Fibroblast of upper back skin (primary cell): ENCODE measurements at places on chromosomes 5 and 9.

DNA sequence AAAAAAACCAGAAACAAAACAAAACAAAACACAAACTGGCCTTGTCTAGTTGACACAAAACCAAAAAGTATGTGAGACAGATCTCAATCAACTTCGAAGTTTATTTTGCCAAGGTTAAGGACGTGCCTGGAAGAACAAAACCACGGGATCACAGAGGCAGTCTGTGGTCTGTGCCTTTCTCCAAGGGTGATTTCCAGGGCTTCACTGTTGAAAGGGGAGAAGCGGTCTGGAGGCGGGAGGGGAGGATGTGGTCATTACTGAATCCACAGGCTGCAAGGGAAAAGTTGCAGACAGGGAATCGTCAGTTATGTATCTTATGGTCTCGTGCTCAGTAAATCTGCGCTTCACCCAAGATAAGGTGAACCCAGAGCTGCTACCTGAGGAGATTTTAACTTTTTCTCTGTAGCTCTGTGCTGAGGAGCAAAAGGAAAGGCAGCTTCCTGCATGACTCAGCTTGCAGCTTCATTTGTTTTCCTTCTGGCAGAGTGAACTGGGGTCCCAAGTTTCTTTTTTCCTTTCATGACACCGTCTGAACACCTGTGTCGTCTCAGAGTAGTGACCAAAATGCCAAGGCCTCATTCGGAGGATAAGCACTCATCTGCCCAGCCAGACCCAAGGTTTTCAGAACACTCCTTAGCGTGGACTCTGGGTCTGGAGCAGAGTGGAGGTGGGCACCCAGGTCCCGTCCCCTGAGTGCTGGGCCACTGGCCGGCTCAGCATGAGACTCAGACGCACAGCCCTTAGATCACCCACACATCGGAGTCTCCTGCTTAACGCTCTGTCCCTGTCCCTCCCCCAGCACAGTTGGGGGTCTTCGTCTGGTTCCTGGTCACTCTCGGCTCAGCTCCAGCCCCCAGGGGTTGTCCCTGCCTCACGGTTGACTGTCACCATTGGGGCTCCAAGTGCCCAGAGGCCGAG is 25.9 kb downstream of the ROPN1L start:
- DNase-seq = peak; percentile 56

- DNase-seq = no peak
Measured at GRCh38 chr9:14441976-14442651, 128.2 kb upstream of the NFIB start.

DNA sequence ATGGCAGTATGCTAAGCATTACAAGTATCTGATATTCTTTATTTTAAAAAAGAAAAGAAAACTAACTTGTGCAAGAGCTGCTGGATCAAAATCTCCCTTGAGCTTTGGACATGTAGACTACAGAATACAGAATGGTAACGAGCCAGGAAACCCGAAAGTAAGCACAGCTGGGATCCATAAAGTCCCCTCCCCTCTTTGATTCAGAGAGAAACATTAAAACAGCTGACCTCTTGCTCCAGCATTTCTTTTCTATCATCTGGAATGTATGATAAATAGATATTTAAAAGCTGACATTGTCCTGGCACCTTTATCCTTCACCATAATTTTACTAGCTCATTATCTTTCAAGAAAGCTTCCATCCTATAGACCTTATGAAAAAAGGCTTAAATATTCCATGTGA is 28.2 kb upstream of the LPAR1 start:
- DNase-seq = peak; percentile 78

- peak; percentile 89 for DNase-seq
Measured at GRCh38 chr9:70420441-70421271, 6.2 kb upstream of the KLF9 start.

DNA sequence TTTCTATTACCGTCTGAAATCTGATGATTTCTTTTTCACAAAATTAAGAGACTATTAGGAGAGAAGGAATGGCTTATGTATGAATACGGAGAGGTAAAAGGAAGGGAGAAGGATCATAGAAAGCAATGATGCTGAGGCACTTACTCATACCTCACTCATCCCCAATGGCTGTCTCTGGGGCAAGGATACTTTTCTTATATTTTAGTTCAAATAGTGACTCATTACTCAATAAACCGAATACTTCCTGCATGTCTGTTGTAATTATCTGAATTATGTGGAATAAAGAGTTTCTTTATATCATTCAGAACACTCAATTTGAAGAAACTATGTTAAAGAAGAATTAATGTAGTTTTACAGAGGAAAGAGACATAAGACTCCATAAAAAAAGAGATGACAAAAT is 284.5 kb upstream of the NUDT12 start:
- DNase-seq = peak; percentile 72

- DNase-seq = peak; percentile 99
Measured at GRCh38 chr5:150517272-150518152, 9.6 kb downstream of the NDST1 start.

DNA sequence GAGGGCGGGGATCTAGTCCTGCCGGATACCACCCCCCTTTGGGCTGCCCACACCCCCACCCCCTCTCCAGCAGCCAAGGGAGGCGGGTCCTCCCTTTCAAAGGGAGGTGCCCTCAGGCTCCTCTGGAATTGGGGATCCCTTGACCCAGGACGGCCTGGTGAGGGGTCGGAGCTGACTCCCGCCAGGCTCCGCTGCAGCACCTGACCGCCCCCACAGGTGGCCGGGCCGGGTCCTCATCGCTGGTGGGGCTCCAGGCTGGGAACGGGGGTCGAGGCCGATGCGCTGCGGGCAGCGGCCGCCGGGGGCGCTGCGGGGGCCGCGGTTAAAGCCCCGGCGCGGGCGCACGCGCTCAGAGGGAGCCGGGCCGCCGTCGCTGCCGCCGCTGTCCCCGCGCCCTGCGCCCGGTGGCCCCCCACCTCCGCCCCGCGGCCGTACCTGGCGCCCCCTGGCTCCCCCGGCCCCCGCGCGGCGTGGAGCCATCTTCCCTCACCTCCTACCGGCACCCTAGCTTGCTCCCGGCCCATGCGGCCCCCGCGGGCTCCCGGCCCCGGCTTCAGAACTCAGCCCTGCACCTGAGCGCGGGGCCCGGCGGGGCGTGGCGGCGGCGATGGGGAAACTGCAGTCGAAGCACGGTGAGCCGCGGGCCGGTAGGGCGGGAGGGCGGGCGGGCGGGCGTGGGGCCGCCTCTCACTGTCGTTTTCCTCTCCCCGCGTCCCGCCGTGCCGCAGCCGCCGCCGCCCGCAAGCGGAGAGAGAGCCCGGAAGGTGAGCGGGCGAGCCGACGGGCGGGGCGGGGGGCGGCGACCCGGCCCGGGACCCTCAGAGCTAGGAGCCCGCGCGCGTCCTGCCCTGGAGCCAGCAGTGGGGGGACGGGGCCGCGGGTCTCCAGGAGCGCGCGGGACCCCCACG is at the start of gene NKD2:
Gene NKD2, plus strand, starts transcription at position 352 of the 908 bp plus-strand sequence. Its CDS starts 256 bp downstream, at position 608.
- DNase-seq = no peak

GRCh38 chr9:12813960-12814876 is 39.4 kb downstream of the LURAP1L start:
- peak; percentile 100 for DNase-seq

GRCh38 chr5:82387819-82388166 is 109.6 kb upstream of the RPS23 start:
- no peak for DNase-seq

GRCh38 chr5:122836947-122837346 is 8.5 kb upstream of the SNX24 start:
- no peak for DNase-seq

- DNase-seq = peak; percentile 82
Measured at GRCh38 chr5:82351754-82352145, 73.6 kb upstream of the RPS23 start.

GRCh38 chr5:116382032-116382873 is 192.4 kb downstream of the SEMA6A start:
- DNase-seq = no peak

GRCh38 chr5:175452166-175452565 is 8.2 kb upstream of the DRD1 start:
- DNase-seq = no peak

GRCh38 chr9:257957-258356 is 43.3 kb downstream of the DOCK8 start:
- DNase-seq = no peak

GRCh38 chr5:166349046-166349445 is 1942.4 kb upstream of the WWC1 start:
- peak; percentile 71 for DNase-seq

GRCh38 chr9:97577051-97577450 is 56.1 kb downstream of the TSTD2 start:
- no peak for DNase-seq

GRCh38 chr5:143892908-143893307 is 80.9 kb downstream of the HMHB1 start:
- no peak for DNase-seq

- DNase-seq = no peak
Measured at GRCh38 chr9:127384016-127384730, 12.8 kb upstream of the SLC2A8 start.

DNA sequence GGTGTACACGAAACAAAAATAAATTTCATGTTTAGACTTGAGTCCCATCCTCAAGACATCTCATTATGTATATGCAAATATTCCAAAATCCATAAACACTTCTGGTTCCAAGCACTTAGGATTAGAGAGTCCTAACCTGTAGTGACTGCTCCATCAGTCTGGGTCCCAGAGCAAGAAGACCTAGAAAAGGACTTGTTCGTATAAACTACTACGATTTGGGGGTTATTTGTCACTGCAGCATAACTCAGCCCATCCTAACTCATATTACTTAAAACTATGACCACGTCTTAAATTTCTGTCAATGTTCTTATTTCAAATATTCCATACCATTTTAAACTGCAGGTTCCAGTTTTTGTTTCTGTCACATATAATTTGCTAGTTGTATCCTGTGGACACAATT is 463.0 kb downstream of the AGTPBP1 start:
- DNase-seq = no peak

DNA sequence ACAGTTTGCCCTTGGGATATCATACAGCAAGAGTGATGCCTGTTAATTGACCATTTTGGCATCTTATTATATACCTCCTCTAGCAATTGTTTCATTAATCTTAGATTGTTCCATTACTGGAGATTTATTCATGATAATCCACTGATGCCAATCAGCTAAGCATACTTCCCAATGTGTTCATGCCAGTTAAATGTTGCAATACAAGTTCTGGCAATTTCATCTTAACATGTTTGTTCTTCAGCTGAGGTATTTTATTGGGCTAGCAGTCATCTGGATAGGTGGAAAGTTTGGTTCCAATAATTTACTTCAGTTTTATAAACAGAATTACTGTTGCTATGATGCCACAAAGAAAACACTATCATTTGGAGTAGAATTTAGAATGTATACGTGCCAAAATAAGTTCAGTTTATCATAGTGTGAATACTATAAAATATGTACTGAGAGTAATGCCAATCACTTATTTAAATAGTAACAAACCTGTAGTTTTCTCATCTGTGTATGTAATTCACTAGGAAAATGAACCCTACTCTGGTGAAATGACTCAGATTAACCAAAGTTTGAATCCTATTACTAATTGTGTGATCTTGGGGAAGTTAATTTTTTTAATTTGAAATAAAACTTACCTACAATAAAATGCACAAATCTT is 27.9 kb upstream of the IL31RA start:
- DNase-seq = no peak

- DNase-seq = no peak
Measured at GRCh38 chr9:124263800-124264426, 6.2 kb downstream of the NEK6 start.

- DNase-seq = no peak
Measured at GRCh38 chr9:32554107-32554506, 1.7 kb upstream of the TOPORS start.

- no peak for DNase-seq
Measured at GRCh38 chr9:21001581-21001980, 29.9 kb downstream of the HACD4 start.

GRCh38 chr9:81678088-81678487 is 11.3 kb downstream of the TLE1 start:
- DNase-seq = no peak

GRCh38 chr9:33202552-33203201 is 35.5 kb upstream of the B4GALT1 start:
- DNase-seq = peak; percentile 88

- peak; percentile 73 for DNase-seq
Measured at GRCh38 chr9:21434202-21435014, 5.8 kb upstream of the IFNA1 start.

DNA sequence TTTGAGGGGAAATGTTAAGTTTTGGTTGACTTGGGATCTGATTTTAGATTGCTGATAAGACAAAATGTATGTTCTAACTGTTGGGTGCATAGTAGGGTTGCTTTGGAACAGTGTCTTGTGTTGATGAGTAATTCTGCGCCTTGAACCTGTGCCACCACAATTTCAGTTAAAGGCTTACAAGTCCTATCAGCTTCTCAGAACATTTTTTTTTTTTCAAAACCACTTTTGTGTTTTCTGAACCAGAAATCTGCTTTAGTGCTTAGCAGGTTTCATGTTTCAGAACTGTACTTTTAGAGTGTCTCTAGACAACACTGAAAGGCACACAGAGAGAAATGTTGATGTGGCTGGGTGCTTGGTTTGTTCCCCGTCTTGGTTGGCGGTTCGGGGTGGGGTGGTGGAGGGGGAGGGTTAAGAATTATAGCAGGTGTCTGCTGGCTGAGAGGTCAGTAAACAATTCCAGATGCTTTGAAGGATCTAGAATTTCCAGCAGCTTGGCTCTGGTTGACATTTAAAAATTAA is 84.6 kb downstream of the ANKRD55 start:
- DNase-seq = no peak

GRCh38 chr9:14433351-14434157 is 119.6 kb upstream of the NFIB start:
- peak; percentile 67 for DNase-seq

DNA sequence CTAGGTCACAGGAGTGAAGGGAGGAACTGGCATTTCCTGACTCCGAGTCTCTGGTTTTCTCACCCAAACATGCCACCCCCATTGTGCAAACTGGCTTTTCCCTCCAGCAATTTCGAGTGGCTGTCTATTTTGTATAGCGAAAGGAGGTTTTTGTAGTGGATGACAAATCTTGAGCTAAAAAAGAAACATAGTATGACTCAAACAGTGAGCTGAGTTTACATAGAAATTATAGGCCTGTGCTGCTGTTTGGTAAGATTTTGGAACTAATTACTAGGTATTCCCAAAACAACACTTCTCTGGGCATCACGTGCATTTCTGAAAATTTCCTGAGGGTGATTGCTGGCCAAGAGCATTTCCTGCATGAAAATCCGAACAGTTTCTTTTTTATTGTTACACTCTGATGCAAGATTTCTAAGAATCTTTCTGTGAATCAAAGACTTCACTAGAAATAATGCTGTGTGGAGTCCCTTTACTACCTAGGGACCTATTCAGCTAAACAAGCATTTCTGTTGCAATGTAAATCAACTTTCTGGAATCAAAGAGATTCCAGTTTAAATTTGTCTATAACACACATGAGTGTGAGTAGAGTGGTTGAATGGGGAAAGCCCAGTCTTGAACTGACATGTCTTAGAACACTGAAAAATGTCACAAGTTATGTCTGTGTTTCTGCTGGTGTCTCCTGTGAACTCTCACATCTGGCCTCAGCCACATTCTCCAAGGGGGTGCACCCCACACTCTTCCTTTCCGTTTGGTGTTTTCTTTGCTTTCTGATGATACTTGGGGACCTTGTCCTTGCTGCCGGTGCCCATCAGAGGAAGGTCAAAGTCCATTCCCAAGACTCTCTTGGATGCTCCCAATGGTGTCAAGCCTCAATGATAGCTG is 33.3 kb upstream of the DAPK1 start:
- DNase-seq = no peak

GRCh38 chr5:66829358-66829674 is 233.1 kb downstream of the MAST4 start:
- DNase-seq = no peak

GRCh38 chr5:134411546-134412266 is at the start of gene CDKN2AIPNL:
CDKN2AIPNL (minus strand) TSS chr5:134411881; CDS start chr5:134411854, 27 bp downstream.
- peak; percentile 85 for DNase-seq

GRCh38 chr9:79233542-79233941 is 338.2 kb upstream of the TLE4 start:
- no peak for DNase-seq
